GM12892 (cell line): ENCODE measurements at places on chromosomes 3 and 15.

DNA sequence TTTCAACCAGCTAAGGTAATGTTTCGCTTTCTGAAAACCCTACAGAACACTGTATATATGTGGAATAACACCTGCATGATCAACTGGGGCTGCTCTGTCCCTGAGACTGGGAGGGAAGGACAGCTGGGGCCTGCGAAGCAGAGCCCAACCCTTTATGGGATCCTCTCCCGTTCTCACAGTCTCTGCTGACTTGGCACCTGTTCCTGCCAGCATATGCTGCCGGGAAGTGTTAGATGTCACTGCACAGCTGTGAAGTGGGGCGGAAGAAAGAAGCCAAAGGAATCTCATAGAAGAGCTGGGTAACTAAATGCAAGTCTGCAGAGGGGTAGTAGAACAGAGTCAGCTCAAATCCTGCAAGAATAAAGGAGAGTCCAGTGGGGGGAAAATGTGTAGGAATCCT lies 29.6 kb downstream of the LRRC3B start:
- DNase-seq = no peak

DNA sequence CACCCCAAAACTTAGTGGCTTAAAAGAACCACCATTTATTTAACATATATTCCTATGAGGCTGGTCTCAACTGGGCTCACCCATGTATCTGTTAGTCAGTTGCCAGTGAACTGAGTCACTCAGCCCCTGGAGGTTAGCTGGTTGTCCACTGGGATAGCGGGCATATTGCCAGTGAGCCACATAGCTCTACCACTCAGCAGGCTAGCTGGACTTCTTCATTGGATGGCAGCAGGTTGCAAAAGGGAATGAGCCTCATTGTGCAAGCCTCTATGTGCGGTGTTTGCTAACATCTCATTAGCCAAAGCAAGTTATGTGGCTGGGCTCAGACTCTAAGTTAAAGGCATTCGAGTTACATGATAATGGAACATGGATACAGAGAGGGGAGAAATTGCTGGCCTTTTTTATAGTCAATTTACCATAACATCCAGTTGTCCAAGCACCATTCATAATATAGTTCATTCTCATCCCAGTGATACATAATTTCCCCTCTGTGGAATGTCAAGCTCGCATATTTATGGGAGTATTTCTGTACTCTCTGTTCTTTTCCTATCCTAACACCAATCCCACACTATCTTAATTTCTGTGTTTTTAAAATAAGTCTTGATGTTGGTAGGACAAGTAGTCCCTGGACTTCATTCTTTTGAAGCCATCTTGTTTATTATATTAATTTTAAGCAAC lies 8.7 kb downstream of the BTD start:
- DNase-seq = no peak

DNA sequence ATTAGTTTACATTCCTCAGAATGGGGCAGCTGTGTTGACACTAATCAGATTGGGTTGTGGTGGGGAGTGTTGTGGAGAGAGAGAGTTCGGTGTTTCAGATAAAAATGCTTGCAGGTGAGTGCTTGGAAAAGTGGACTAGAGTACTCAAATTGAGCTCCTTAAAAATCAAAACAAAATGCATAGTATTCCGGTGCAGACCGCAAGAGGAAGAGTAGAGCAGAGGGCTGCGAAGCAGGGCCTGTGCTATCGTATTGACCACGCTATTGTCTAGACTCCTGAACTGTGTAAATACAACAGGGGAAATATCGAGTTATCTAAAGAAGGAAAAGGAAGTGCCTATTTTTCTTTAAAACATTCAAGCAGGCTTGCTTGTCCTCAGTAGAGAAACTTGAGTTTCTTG lies 159.5 kb downstream of the TP63 start:
- no peak for DNase-seq

- DNase-seq = no peak
Measured at GRCh38 chr15:78343276-78344060, 3.3 kb downstream of the CRABP1 start.

DNA sequence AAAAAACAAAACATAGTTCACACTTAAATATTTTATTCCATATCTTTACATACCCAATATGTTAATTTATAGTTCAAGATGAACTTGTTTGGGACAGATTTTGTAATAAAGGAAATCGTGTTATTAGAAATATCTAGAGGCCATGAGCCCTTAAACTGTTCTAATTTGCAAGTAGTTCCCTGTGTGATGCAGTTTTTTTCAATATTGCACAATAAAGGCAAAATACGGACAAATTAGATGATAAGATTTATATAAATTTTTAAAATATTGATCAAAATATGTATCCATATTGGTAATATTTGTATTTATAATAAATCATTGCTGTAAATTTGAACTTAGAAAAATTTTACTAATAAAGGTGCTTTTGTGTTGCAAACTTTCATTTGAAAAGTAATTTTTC lies 23.8 kb downstream of the CTNNB1 start:
- DNase-seq = no peak

GRCh38 chr3:129228891-129229585 lies 20.4 kb upstream of the COPG1 start:
- no peak for DNase-seq

DNA sequence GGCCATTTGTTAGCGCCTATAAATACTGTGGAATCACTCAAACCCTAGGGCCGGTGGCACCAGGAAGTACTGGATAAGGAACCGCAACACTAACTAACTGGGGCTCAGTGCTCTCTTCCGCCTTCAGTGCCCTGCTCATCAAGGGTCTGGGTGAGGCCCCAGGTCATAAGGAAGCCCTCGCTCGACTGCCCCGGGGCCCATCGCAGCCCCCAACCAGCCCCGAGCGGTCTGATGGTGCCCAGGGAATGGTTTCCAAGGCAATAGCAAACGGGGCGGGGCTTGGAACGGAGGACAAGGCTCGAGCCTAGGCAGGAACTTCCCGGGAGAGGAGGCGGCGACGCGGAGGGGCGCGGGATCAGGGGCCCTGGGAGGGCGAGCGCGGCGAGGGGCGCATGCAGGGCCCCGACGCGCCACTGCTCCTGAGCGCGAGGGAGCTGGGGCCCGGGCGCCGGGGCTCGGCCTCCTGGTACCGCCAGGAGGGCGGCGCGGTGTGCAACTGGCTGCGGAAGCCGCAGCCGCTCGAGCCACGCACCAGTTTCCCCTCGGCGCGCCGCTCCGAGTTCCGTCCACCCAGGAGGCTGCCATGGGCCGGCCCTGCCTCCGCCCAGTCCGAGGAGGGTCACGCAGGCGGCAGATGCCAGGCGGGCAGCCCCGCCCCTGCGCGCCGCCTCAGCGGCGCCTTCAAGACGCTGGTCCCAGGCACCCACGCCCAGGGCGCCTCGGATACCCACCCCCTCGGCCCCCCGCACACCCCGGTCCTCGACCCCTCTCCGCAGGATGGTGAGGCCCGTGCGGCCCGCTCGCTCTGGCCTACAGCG lies at the start of gene TTLL3:
TTLL3 (plus strand) TSS at position 648 of the 818 bp plus-strand sequence. CDS start 400 bp downstream, outside the sequence.
- peak; percentile 57 for DNase-seq

DNA sequence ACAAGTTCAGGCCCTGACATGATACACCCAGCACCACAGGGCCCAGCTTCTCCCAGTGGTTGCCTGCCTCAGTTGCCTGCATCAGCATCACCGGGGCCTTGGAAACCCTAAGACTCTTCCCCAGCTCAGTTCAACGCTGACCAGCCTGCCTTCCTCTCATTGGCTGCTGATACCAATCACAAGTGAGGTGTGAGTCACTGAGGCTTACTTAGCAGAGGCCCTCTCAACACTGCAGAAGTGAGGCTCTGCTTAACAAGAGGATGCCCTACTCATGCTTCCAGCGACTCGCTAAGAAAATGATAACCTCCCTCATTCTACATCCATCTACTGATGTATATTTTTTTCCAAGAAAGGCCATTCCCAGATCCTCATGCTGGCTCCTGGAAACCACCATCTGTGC lies 151.9 kb downstream of the ADAMTS17 start:
- no peak for DNase-seq
